ENCODE measurements at places on chromosomes 12 and 14.

- DNase-seq: no peak
Observed at GRCh38 chr12:88383405-88383804, 196.9 kb downstream of the KITLG start.

DNA sequence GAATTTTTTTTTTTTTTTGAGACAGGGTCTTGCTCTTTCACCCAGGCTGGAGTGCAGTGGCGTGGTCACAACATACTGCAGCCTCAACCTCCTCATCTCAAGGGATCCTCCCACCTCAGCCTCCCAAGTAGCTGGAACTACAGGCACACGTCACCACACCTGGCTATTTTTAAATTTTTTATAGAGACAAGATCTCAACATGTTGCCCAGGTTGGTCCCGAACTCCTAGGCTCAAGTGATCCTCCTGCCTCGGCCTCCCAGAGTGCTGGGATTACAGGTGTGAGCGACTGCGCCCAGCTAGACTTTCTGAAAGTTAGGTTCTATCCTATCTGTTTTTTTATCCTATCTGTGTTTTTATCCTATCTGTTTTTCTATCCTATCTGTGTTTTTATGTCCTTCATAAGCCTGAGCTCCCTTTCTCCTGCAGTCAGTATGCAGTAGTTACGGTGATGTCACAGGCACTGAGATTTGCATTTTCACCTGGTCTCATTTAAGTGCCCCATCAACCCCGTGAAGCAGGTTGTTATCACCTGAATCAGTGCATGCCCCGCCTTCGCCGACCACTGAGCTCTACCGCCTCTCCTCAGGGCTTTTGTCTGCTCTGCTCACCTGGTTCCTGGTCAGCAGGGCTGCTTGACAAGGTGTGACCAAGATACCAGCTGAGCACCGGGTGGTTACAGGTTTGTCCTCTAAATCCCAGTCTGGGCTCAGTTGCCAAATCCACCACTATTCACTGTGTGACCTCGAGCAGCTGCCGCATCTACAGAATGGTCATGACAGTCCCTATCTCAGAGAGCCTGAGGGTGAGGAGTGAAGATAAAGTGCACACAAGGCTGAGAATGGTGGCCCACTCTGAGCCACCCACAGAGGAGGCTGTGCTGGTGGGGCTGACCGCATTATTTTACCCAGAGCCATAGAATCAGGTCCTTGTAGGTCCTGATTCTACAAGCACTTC lies 33.1 kb downstream of the SYNDIG1L start:
- DNase-seq: no peak

GRCh38 chr14:51228890-51229289 lies 11.2 kb upstream of the TMX1 start:
- no peak for DNase-seq

DNA sequence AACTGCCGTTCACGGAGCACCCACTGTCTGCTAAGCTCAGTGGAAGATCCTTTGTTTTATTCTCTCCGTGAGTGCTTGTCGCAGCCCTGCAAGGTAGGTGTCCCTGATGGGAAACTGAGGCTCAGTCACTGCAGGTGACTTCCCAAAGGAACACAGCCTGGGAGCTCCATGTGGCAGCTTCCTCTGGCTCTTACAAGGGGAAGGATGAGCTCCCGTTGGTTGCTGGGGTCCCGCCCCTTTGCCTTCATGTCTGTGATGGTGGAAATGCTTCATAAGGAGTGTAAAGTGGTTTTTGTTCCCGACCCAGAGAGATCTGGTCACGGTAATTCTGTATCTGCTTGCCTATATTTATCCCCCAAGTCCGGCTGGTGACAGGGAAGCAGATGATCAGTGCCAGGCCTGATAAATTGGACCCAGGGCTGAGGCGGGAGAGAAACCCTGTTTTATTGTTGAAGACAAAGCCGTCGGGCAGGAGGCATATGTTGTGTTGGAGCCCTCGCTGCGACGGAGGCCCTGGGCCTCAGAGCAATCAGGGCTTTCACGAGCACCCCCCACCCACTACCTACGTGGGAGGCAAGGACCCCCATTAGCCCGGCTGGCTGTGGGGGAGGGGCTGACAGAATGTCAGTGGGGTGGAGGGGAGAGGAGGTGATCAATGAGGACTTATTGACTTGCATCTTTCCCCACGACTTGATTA lies 91.9 kb downstream of the KIF26A start:
- no peak for DNase-seq

DNA sequence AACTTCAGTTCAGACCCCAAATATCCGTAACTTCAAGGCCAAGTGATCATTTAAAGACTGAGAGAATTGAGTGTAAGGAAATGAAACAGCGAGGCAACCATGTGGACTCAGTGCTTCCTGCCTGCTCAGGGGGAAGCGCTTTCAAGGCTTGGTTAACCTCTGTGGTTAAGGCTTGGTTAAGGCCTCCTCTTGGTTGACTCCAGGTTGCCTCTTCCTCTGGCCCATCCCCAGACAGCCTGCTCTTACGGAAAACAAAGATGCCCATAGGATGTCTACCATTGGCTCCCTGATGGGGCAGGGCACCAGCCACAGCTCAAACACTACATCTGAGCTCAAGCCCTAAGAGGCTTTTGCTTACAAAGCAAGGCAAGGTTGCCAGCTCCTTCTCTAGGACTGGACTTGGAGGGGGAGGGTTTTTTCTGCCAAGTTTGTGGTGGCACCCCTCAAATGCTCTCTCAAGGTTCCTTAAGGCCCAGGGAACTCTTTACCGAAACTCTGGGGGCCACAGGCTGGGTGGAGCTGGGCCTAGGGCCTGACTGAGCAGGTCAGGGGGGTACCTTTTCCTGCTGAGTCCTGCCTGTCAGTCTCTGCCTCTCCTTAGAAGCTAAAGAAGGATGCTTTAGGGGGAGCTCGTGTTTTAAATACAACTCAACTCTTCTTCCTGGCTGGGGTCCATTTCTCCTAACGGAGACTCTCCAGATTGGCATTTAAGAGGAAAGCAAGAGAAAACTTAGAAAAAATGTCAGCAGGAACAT lies 13.7 kb downstream of the COL2A1 start:
- no peak for DNase-seq

DNA sequence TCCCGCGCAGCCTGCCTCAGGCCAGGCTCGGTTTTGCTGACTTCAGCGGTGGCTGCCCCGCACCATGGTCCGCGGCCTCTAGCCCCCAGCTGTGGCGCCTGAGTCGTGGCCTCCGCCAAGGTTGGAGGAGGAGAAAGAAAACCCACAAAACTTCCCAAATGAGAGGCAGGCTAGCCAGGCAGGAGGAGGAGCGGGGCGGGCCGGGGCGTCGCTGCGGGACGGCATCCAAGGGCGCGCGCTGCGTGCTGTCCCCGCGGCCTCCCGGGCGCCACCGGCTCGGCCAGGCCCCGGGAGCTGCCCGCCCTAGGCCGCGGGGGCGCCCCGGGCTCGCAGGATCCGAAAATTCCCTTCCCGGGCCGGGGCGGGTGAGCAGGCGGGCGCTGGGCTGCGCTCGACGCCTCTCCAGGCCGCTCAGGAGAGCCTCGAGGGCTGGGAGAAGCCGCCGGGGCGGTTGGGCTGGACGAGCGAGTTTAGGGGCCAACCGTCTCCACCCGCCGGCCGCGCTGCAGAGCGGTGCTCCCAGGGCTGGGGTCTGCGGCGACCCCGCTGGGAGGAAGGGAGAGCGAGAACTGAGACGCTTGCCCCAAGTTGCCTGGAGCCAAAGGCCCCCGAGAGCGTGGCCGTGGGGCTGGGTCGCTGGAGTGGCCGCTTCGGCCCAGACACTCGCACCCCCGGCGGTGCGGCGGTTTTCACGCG lies at the start of gene EFS:
TSS of gene EFS (minus strand) at position 137 of the 696 bp plus-strand sequence. CDS start 147 bp downstream, outside the sequence.
- no peak for DNase-seq

DNA sequence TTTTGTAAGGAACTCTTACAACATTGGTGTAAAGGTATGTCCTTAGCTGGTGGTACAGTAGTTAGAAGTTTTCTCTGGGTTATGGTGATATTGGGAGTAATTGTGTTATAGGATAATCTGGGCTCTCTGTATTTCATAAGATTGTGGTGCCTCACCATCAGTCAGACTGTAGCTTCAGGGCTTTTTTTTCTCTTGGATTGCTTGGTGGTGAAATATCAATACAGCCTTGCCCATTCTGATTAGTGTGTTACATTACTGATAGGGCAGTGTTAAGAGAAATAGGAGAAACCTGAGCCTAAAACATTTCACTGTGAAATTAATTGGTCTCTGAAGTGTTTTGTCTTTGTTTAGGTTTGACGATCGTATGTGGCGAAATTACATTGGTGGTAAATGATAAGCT lies 71.0 kb downstream of the RCOR1 start:
- no peak for DNase-seq

- no peak for DNase-seq
Observed at GRCh38 chr12:68139941-68140340, 19.6 kb downstream of the IFNG start.

DNA sequence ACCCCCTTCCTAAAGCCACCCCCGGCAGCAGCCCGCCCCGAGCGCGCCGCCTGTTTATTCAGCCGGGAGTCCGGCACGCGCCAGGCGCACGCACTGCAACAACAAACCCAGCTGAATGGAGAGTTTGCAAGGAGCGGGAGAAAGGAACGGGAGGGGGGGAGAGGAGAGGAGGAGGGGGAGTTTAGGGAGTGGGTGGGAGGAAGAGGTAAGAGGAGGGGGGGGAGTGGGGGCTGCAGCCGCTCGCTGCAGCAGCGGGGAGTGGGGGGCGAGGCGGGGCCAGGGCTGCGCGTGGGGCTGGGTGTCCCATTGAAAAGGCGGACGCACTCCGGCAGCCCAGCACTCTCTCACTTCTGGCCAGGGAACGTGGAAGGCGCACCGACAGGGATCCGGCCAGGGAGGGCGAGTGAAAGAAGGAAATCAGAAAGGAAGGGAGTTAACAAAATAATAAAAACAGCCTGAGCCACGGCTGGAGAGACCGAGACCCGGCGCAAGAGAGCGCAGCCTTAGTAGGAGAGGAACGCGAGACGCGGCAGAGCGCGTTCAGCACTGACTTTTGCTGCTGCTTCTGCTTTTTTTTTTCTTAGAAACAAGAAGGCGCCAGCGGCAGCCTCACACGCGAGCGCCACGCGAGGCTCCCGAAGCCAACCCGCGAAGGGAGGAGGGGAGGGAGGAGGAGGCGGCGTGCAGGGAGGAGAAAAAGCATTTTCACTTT lies at the start of gene ASCL1:
TSS of gene ASCL1 (plus strand) at position 336 of the 712 bp plus-strand sequence. CDS start 571 bp downstream, outside the sequence.
- DNase-seq: no peak

GRCh38 chr14:32702562-32702961 lies 236.1 kb upstream of the NPAS3 start:
- no peak for DNase-seq

GRCh38 chr14:73259837-73260236 lies 22.5 kb downstream of the PAPLN start:
- no peak for DNase-seq

DNA sequence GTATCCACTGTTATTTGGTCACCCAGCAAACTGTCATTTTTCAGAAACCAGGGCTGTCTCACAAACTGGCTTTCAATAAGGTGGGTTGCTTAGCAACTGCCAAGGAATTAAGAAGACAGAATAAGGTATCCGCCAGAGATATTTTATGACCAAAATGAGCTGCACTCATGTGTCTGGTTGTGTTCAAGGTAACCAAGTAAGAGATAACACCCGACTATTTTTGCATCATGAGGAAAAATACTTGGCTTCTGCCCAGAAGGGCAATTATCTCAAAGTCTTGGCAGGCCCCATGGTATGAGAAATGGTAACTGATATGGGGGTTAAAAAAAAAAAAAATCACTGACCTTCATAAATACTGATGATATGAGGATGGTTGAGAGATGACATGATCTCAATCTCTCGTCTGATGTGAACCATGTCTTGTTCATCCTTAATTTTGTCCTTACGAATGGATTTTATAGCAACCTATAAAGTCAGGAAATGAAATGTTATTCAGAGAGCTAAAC lies 32.6 kb downstream of the NUAK1 start:
- DNase-seq: no peak

GRCh38 chr12:109868182-109869051 lies 11.9 kb downstream of the GLTP start:
- no peak for DNase-seq

DNA sequence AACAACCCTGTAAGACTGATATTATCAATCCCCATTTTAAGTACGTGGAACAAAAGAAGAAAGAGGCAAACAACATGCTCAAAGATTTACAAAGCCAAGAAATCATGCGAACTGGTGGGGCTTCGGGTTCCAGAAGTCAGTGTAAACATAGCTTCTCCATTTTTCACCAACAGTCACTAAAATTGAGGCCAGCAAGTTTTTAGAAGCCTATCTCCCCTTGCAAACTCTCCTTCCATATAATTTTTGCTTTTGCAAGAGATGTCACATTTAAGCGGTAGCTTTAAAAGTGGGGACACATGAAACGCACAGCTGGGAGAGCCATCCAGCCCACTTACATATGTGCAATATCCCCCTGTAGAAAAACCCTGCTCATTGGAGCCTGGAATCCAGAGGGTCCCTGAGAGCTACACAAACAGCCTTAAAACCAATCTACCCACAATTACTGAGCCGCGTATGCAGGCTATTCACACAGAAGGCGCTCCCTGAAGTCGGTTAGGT lies 797 bp downstream of the SLC11A2 start:
- no peak for DNase-seq

DNA sequence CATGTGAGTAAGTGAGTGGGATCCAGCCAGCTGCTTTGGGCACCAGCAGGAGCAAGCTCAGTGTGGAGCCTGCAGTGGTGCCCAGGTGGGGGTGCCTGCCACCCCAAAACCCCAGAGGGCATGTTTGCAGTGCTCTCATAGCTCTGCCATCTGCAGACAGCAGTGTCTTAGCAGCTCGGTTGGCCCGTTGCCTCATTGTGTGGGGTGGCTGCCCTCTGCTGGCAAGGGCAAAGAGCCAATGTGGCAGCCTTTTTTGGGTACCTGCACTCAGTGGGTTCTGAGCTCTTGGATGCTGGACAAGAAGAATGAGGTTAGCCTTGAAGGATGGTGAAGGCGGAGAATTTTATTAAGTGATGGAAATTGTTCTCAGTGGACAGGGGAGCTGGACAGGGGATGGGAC lies 52.3 kb downstream of the NEUROD4 start:
- DNase-seq: peak; percentile 22

DNA sequence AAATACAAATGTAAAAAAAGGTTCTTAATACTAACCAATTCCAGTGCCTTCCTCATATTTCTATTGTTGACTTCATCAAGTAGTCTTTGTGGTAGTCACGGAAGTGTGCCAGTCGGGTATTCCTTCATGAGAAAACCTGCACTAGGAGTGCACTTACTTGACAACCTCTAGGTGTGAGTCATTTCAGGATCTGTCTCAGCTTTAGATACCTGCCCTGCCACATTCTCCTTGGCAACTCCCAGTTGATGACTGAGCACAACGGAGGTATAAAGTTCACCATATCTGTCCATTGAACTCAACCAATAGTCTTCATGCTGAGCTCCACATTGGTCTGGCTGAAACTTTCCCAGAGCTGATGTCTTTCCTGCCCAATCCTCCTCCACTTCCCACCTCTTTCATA lies 215.7 kb downstream of the SYT10 start:
- no peak for DNase-seq
